M059J (cell line): ENCODE measurements at places on chromosomes 7 and 10.

DNA sequence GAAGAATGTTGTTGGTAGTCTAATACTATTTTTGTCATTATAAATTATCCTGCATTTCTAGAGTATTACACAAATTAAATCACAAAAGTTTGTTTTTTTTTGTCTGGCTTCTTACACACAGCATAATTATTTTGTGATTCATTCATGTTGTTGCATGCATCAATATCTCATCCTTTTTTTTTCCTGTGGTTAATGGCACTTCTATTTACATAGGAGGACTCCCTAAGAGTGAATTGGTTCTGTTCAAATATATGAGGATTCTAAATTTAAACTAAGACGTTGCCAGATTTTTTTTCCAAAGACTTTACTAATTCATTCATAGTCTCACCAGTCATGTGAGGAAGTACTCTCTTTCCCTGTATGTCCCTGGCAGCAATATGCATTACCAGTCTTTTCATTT lies 303.3 kb downstream of the GPR37 start:
- peak; percentile 72 for DNase-seq

DNA sequence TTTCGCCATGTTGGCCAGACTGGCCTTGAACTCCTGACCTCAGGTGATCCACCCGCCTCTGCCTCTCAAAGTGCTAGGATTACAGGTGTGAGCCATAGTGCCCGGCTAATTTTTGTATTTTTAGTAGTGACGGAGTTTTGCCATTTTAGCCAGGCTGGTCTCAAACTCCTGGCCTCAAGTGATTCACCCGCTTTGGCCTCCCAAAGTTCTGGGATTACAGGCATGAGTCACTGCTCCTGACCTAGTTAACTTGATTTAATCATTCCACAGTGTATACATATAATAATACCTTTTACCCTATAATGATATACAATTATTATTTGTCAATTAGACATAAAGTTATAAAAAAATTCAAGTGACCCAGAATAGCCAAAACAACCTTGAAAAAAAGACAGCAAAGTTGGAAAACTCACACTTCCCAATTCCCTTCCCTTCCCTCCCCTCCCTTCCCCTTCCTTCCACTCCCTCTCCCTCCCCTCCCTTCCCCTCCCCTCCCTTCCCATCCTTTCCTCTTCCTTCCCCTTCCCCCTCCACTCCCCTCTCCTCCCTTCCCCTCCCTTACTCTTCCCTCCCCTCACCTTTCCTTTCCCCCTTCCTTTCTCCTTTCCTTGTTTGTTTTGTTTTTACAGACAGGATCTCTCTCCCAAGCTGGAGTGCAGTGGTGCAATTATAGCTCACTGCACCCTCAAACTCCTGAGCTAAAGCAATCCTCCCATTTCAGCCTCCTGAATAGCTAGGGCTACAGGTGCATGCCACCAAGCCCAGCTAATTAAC lies 14.8 kb upstream of the ZMIZ2 start:
- DNase-seq, result peak; percentile 94

DNA sequence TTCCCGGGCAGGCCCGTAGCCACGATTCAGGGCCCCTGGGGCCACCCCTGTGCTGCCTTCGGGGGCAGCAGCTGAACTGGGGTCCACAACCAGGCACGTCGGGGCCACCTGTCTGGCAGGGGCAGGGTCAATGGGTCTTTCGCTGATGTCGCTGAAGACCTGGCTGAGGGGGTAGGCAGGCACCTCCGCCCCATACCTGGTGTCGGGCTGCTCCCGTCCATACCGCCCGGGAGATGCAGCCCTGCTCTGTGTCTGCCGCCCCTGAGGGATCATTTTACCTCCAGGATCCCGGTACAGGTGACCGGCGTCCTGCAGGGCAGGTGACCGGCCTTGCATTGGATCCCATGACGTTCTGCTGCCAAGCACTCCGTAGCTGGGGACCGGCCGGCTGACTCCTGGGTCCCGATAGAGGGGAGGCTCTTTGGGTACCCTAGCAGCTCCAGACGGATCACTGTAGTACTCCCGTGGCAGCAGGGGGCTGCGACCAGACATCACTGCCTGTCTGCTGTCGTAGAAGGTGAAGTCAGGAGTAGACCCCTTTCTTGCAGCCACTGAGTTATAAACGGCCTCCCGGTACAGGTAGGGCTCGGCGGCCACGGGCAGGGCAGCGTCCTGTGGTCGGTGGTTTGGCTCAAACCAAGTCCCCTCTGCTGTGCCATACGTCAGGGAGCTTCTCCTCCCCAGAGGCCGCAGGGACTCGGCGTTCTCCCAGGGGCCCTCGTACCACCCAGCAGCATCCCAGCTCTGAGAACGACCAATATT lies 85.2 kb downstream of the ZRANB1 start:
- DNase-seq, result no peak

DNA sequence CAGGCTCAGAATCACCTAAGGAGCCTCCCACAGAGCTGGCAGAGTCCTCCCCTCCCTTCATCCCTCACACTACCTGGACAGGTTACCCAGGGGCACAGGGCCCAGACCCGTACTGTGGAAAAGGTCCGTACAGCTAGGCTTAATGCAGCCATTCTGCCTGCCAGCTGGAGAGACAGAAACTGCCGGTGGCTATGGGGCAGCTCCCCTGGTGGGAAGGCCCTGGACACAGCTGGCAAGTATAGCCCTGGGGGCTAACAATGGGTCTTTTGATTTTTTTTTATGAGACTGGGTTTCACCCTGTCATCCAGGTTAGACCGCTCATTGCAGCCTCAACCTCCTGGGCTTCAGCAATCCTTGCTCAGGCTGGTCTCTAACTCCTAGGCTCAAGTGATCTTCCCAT lies 68.3 kb downstream of the GNA12 start:
- no peak for DNase-seq

DNA sequence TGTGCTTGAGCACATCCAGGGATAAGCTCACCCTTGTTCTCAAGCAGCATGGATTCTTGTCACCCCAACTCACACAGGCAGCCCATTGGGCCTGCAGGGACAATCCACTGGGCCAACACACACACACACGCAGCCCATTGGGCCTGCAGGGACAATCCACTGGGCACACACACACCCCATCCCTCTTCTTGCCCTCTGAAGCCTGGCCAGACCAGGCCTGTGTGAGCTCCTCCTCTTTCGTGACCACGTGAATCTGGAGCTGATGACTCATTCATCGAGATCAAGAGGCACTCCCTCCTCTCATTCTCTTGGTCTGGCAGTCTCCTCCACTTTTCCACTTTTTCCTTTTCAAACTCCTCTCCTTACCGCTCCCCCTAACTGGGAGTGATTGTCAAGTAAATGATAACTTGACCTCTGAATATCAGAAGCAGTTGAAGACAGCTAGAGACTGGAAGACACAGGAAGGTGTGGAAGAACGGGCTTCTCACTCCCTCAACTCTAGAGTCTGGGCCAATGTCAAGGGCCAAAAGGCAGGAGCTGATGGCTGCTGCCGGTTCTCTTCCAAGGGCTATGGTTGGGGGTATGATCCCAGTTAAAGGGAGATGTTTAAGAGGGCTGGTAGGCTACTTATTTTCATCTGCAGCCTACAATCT lies 89.7 kb downstream of the HIPK2 start:
- peak; percentile 67 for DNase-seq

DNA sequence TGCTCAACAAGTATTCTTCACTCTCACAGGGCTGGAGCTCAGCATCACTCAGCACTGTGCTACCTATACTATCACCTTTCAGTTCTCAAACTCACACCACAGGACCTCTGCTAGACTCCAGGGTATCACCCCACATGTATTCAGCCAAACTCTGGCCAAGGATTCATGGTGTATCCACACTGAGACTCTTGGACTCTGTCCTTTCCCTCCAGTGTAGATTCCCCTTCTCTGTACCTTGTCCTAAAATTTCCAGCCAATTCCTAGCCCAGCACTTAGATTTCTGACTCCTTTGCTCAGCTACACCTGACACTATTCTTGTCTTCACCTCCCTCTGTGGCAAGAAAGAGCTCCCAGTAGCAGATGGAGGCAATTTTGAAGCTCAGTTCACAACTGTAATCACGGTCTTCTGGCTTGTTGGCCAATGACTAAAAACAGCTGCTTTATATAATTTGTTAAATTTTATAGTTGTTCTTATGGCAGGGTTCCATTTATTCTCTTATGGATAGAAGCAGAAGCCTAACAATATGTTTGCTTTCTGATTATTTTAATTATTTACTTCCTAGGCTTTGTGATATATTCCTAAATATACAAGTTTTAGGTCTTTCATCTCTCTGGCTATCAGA lies 258.8 kb downstream of the THSD7A start:
- DNase-seq, result no peak

- DNase-seq, result no peak
Observed at GRCh38 chr10:35467186-35467585, 130.9 kb downstream of the CCNY start.

- DNase-seq, result no peak
Observed at GRCh38 chr7:92623544-92623943, 33.4 kb upstream of the FAM133B start.

- peak; percentile 89 for DNase-seq
Observed at GRCh38 chr10:96683065-96683464, 37.2 kb downstream of the PIK3AP1 start.

GRCh38 chr7:152419473-152420429 lies 16.1 kb downstream of the KMT2C start:
- DNase-seq, result no peak

- no peak for DNase-seq
Observed at GRCh38 chr7:144866189-144866588, 30.3 kb upstream of the TPK1 start.

- DNase-seq, result no peak
Observed at GRCh38 chr10:79100771-79101170, 32.0 kb downstream of the ZMIZ1 start.

DNA sequence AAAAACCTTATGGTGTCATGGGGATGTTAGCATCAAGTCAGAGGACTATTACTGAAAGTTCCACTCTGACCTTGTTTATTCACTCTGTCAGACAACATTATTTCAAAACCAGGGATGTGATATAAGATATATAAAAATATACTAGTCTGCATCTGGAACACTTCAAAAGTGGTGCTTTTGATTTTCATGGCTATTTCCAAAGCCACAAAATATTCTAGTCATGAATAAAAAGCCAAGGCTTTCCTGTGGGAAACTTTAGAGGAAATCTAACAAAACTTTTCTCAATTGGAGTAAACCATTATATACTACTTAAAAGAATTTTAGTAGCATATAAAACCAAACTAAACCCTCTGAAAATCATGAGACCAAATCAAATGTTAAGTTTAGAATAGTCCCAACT lies 205.2 kb downstream of the TMEM26 start:
- DNase-seq, result no peak

- no peak for DNase-seq
Observed at GRCh38 chr10:97916586-97916985, 66.9 kb downstream of the GOLGA7B start.

DNA sequence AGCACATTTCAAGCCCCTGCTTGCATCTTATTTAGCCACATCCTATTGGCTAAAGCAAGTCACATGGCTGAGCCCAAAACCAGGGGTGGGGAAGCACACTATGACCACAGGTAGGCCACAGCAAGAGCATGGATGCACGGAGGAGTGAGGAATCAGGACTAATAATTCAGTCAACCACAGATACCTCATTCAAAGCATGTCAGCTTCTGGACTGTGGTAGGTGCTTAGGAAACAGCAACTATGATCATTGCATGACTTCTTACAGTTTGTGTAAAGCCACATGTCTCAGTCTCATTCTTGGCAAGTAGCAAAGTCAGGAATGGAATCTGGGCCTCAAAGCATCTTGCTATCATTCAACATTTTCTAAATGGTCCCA lies 79.0 kb upstream of the EMX2 start:
- DNase-seq, result no peak

DNA sequence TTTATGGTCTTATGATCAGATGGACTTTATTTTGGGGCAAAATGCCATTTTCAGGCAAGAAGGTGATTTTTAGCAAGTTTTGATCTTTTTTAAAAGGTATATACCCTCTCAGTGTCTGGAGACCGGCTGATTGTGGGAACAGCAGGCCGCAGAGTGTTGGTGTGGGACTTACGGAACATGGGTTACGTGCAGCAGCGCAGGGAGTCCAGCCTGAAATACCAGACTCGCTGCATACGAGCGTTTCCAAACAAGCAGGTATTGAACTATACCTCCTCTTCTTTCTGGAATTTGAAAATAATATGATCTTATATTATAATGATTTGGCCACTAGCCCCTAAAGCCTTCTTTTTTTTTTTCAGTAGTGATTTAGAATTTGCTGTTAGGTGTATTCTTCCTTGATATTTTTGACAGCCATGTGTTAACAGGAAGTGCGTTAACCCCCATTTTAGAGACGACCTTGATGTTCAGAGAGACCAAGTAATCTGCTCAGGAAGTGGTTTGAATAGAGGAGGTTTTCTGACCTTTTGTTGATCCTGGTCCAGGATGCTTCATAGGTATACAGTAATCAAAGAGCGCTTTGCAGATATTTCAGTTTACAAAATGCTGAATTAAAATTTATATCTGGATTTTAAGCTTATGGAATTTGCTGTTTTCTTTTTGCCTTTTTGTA lies 6.2 kb downstream of the BUB3 start:
- no peak for DNase-seq

- no peak for DNase-seq
Observed at GRCh38 chr10:122657255-122657654, 42.4 kb downstream of the C10orf120 start.

DNA sequence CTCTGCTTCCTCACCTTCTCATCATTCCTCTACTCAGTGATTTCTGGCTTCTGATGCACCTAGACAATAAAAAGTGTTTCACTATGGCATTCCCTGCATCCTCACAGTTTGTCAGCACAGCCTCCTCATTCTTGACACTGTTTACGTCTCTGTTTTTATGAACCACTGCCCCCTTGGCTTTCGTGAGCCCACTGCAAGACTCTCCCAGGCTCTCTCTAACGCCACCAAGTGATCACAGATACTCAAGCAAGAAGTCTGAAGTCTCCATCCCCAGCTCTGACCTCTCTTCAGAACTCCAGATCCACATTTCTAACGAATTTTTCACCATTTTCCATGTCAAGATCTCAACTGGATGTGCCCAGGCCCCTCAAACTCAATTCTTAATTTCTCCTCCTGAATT lies 8.9 kb downstream of the SLC16A9 start:
- DNase-seq, result no peak

DNA sequence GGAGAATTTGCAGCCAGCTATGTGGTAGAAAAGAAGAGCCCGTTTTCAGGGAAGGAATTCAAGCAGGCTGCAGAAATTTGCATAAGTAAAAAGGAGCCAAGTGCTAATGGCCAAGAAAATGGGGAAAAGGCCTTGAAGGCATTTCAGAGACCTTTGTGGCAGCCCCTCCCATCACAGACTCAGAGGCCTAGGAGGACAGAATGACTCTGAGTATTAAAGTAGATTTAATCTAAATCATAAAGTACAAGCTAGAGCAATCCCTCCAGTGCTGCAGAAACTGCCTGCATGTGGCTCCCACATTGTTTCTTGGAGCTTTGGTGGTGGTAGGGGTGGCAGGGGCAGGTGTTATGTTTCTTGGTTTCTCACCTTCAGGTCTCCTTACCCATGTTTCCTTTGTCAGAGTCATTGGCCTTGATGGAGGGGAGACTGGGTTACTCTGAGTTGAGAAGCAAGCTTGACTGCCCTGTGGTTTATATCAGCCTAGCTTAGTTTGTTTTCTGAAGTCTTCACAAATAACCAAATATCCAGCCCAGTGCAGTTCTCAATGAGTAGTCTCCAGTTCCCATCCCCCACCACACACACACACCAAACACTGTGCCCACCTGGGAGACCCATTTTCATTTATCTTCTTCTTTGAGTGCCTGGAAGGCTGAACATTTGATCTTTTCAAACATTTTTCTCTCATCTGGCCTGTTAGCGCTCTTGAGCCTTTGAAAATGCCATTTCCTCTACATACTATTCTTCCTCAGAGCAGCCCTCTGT lies 34.5 kb downstream of the ITPRIP start:
- no peak for DNase-seq

- peak; percentile 21 for DNase-seq
Observed at GRCh38 chr10:91597197-91597881, 35.5 kb downstream of the PPP1R3C start.

GRCh38 chr10:23359692-23360380 lies 15.2 kb upstream of the C10orf67 start:
- peak; percentile 38 for DNase-seq
